Fibroblast of the aortic adventitia (primary cell): ENCODE measurements at places on chromosomes 5 and 9. TPM values are rescaled to one million over a fixed set of nuclear protein-coding genes. Genes with fewer than 3 reads are reported as not detected.

The EQTN gene
- not detected in 2 replicates for total RNA-seq

The SLC27A6 gene
- not detected in 2 replicates for total RNA-seq

The IL13 gene
- not detected in 2 replicates for total RNA-seq

The IFNB1 gene
- total RNA-seq, result not detected in 2 replicates

The IFNA13 gene
- not detected in 2 replicates for total RNA-seq

The ARL10 gene
- 9.3 and 19.9 TPM in 2 replicates for total RNA-seq

The UBTD2 gene
- 21.5 and 28.4 TPM in 2 replicates for total RNA-seq

The GFPT2 gene
- 54.4 and 69.8 TPM in 2 replicates for total RNA-seq

The NKD2 gene
- 0.81 TPM in 1 of 2 replicates, not detected in the other for total RNA-seq

The WDR31 gene
- total RNA-seq, result 0.33 and 2.4 TPM in 2 replicates

- DNase-seq, result no peak
Observed at GRCh38 chr9:89666950-89667349, 62.1 kb downstream of the GADD45G start.

DNA sequence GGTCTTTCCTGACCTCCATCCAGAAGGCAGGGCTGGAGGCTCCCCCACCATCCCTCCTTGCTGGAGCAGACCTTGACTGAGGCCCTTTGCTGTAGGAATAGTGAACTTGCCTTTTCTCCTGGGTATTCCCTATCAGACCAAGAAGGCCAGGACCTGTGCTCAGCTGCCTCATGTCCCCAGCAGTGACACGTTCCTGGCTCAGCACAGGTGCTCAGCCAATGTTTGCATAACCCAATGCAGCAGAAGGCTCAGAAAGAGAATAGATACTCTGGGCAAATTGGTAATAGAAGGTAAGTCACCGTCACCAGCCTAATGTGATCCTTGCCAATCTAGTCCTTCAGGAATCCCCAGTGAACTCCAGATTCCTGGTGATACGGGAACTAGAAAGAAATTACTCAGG lies 96.4 kb downstream of the ACTL7B start:
- no peak for DNase-seq

GRCh38 chr5:191949-192690 lies 825 bp downstream of the LRRC14B start:
- DNase-seq, result no peak

DNA sequence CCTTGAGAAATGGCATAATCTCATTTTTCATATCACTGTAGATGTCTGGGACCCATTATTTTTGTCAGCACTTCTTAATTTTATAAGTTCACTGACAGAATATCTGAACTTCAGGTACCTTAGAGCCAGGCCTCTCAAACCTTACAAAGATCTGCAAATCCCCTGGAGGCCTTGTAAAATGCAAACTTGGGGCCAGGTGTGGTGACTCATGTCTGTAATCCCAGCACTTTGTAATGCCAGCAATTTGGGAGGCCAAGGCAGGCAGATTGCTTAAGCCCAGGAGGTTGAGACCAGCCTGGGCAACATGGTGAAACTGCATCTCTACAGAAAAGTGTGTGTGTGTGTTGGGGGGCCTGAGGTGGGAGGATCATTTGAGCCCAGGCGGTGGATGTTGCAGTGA lies 30.8 kb downstream of the RASGRF2 start:
- DNase-seq, result peak; percentile 14

GRCh38 chr9:114155263-114155994 lies at the start of gene COL27A1:
COL27A1 (plus strand) TSS chr9:114155537; CDS start chr9:114155951, 414 bp downstream.
- peak; percentile 76 for DNase-seq

GRCh38 chr9:91729558-91729842 lies 220.5 kb downstream of the ROR2 start:
- no peak for DNase-seq

- no peak for DNase-seq
Observed at GRCh38 chr5:64822320-64822719, 53.6 kb downstream of the CWC27 start.

DNA sequence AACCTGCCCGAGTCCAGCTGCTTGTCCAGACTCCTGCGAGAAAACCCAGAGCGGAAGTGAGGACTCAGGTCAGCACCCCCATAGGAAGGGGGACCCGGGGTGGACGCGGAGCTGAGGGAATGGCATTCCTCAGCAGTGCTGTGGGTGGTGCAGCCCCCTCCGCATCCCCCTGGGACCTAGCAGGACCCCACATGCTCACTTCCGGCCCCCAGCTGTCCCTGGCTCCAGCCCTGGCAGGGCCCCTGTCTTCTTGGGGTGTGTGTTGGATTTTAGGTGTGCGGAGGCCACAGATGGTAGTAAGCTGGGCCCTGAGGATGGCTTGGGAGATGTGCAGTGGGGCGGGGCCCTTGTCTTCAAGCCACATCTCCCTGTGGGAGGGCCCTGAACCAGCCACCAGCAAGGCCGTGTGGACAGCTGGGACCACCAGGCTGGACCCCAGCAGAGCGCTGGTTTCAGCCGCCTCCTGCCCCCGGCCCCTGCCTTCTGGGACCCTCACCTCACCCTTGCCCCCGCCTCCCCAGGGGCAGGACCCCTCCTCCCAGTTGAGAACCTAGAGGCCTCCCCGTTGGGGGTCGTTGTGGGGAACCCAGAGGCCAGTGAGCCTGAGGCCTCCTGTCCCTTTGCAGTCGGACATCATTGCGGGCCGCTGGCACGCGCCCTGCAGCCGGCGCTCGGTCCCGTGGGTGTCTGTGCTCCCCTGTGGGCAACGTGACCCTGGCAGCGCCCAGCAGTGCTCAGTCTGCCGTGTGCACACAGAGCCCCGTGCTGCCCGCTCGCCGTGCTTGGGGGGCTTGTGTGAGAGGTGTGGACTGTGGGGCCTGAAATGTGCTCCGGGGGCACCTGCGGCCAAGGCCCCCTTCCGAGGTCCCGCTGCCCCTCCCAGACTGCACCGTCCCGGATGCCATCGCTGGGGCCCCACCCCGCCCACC lies 10.8 kb upstream of the SLC9A3 start:
- no peak for DNase-seq

GRCh38 chr5:108257996-108258395 lies 123.9 kb downstream of the FBXL17 start:
- DNase-seq, result peak; percentile 19

DNA sequence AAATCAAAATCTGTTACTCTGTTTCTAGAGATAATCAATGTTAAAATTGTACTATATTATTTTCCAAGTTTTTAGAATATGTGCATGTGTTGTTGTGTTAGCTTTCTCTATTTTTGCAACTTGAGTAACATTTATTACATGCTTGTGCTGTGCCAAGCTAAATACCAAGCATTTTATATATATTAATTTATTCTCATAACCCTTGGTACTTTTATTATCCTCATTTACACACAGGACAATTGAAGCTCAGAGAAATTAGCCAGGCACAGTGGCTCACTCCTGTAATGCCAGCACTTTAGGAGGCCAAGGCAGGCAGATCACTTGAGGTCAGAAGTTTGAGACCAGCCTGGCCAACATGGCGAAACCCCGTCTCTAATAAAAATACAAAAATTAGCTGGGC lies 254.0 kb upstream of the DMRT1 start:
- no peak for DNase-seq

- no peak for DNase-seq
Observed at GRCh38 chr9:76703270-76703669, 61.0 kb upstream of the PCA3 start.

- DNase-seq, result no peak
Observed at GRCh38 chr5:151757233-151758140, 944 bp downstream of the ATOX1 start.

- no peak for DNase-seq
Observed at GRCh38 chr5:58924306-58924705, 341.4 kb downstream of the RAB3C start.

DNA sequence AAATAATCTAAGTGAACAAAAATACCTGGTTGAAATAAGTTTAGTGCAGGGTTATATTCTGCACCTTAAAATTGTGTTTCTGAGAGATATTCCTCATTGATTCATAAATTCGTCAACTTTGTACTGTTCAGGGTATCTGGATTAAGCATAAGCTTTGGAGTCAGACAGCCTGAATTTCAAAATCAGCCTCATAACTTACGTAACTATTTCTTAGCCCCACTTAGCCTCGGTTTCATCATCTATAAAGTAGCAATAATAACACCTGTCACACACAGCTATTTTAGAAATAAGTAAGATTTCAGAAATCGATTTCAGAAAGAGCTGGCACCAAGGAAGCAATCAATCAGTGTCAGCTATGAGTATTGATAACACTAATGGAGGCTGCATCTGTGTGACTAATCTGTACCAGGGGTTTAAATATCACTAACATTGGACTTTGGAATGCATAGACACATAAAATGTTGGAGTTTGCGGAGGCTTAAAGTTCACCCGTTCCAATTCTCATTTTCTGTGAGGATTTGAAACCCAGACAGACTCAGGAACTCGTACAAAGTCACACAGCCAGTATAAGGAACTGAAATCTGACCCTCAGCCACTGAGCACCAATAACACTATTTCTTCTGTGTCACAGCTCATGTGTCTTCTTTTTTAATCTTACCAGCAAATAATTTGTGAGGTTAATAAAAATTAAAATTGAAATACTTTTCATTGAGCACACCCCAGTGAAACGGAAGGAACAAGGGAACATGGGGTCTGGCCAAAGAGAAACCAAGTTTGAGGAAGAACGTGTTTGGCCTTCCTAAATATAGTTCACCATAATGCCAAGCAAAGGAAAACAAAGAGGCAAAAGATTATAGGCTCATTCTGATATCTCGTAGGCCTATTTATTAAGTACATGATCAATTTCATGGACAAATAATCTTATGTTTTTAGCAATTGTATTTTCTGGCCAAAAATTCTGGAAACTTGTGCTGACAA lies 194.4 kb upstream of the PTGER4 start:
- no peak for DNase-seq

- DNase-seq, result no peak
Observed at GRCh38 chr5:32908641-32909040, 197.5 kb downstream of the NPR3 start.
